Stimulated activated CD4-positive, alpha-beta T cell treated with anti-CD3 and anti-CD28 coated beads, Interleukin-4, amount 100 ng/mL, for 1 hour (primary cell): ENCODE measurements at places on chromosomes 3 and 15.

GRCh38 chr15:41258750-41259471, 27.8 kb downstream of the CHP1 start:
- no peak for DNase-seq

- DNase-seq = no peak
Measured at GRCh38 chr3:24520101-24520495, 25.4 kb upstream of the THRB start.

- no peak for DNase-seq
Measured at GRCh38 chr3:172515130-172515918, 7.9 kb downstream of the TNFSF10 start.

- DNase-seq = no peak
Measured at GRCh38 chr3:39414421-39414907, 7.9 kb downstream of the RPSA start.

DNA sequence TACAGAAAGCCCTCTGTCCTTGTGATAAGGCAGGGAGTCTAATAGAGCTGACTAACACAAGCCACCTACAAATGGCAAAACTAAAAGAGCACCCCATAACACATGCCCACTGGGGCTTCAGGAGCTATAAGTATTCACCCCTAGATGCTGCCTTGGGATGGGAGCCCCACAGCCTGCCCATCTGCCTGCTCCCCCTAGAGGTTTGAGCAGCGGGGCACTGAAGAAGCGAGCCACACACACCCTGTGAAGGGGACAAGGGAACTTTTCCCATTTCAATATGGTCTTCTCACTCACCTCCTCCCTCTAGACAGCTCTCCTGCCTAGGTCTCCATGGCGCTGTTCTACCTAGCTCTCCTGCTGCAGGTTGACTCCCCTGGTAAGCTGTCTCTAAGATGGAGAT, 261.0 kb downstream of the SHQ1 start:
- DNase-seq = no peak

DNA sequence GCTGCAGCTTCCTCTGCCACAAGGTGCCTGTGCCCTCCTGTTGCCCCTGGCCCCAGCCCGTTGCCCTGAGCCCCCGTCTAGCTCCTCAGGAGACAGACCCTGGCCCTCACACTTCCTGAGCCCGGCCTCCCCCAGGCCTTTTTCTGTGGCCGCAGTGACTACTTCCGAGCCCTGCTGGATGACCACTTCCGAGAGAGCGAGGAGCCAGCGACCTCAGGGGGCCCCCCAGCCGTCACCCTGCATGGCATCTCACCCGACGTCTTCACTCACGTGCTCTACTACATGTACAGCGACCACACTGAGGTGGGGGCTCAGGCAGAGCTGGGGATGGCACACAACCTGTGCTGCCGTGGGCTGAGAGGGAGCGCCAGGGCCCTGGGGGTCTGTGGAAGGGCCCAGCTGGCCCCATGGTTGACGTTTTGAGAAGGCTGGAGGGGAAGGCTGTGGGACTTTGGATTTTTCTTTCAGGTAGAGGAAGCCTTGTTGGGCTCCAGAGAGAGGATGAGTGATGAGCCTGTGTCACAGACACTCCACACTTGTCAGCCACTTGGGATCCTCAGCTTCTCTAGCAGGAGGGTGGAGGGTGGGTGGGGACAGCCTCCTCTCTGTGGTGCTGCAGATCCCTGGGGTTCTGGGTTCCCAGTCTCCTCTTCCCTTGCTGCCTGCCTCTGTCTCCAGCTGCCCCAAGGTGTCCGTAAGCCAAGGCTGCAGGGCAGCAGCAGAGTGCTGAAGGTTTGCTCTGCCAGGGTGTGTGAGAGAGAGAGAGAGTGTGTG, 5.0 kb downstream of the ABTB1 start:
- DNase-seq = no peak

- DNase-seq = no peak
Measured at GRCh38 chr15:64856429-64857145, 14.9 kb downstream of the PLEKHO2 start.

- DNase-seq = no peak
Measured at GRCh38 chr3:40720863-40721262, 196.1 kb downstream of the ZNF621 start.

GRCh38 chr15:81296186-81296585, 27.8 kb downstream of the STARD5 start:
- DNase-seq = no peak

DNA sequence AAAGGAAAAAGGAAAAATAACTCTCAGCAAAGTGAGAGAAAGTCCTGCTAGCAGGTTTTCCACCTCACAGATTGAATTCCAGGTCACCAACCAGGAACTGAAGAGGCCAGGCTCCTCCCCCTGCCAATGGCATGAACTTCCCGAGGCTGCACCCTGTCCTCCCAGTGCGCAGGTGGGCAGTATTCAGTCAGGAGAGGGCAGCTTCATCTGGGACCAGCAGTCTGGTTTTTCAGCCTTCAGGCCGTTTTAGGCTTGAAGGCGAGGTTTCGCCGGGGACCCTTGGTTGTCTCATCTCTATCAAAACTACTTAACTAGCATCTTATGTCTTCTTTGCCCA, 41.2 kb downstream of the TRAT1 start:
- DNase-seq = no peak

GRCh38 chr15:62306851-62307504, 141.9 kb upstream of the C2CD4B start:
- no peak for DNase-seq

- no peak for DNase-seq
Measured at GRCh38 chr3:99648101-99648500, 9.7 kb downstream of the COL8A1 start.

GRCh38 chr3:150345021-150345538, 63.0 kb upstream of the TSC22D2 start:
- no peak for DNase-seq

- DNase-seq = no peak
Measured at GRCh38 chr3:148773805-148774204, 53.8 kb upstream of the CPB1 start.

DNA sequence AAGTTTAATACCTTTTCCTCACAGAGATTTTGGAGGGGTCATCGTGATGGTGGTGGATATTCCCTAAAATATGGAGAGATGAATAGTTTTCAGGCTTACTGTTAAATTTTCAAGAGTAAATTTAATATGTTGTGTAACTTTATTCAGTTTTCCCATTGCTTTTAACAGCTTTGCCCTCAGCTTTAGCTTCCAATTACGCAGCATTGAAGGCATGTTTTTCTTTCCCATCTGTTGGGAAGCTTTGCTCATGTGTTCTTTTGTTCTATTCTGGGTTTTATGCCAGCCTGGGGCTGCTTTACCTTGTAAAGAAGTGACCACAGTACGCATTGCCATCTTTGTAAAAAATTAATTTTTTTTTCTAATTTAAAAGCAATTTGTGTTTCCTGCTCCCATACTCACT, 151.5 kb downstream of the B3GALNT1 start:
- no peak for DNase-seq

DNA sequence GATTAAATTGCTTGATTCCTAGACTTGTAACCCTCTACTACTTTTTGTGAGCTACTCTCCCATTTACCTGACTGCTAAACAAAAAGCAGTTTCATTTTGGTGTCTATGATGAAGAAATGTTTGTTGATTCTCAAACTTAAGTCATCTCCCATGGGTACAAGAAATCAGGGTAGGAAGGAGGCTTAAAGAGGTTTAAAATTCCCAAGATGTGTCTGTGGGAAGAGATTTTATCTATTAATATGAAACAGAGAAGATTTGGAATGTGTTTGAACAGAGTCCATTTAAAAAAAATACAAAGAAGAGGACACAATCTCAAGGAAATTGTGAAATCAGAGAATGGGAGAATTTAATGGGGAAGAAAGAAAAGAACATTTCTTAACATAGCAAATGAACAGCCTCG, 14.8 kb downstream of the P3H2 start:
- no peak for DNase-seq

GRCh38 chr3:134380249-134380648, 6.0 kb upstream of the AMOTL2 start:
- DNase-seq = no peak

DNA sequence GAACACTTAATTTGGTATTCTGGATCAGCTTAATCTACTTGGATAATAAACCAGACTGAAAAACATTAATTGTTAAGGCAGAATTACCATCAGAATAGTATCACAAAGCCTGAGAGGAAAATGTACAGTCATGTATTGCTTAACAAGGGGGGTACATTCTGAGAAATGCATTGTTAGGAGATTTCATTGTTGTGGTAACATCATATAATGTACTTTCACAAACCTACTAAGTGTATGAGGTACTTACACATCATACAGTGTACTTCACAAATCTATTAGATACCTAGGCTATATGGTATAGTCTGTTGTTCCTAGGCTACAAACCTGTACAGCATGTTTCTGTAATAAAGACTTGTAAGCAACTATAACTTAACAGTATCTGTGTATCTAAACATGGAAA, 68.2 kb downstream of the NBEAL2 start:
- DNase-seq = no peak

DNA sequence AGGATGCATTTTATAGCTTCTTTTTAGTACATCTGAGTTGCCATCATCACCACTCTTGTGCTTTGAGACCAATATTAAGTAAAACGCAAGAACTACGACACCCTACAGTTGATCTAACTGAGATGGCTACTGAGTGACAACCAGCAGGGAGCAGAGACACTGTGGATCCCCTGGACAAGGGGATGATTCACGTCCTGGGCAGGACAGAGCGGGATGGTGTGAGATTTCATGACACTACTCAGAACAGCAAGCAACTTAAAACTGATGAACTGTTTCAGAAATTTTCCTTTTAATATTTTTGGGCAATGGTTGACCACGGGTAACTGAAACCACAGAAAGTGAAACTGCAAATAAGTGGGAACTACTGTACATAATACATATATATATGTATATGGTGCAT, 299.2 kb downstream of the ADAMTS17 start:
- no peak for DNase-seq

- no peak for DNase-seq
Measured at GRCh38 chr3:13186435-13186815, 113.2 kb upstream of the IQSEC1 start.

DNA sequence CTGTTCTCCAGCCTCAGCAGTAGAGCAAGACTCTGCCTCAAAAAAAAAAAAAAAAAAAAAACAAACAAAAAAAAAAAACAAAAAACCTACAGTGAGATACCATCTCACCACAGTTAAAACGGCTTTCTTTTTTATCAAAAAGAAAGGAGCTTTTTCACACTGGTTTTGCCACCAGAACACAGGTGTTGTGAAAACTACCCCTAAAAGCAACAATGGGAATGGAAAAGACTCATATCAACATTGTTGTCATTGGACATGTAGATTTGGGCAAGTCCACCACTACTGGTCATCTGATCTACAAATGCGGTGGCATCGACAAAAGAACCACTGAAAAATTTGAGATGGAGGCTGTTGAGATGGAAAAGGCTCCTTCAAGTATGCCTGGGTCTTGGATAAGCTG, 24.8 kb upstream of the SLC25A38 start:
- no peak for DNase-seq

DNA sequence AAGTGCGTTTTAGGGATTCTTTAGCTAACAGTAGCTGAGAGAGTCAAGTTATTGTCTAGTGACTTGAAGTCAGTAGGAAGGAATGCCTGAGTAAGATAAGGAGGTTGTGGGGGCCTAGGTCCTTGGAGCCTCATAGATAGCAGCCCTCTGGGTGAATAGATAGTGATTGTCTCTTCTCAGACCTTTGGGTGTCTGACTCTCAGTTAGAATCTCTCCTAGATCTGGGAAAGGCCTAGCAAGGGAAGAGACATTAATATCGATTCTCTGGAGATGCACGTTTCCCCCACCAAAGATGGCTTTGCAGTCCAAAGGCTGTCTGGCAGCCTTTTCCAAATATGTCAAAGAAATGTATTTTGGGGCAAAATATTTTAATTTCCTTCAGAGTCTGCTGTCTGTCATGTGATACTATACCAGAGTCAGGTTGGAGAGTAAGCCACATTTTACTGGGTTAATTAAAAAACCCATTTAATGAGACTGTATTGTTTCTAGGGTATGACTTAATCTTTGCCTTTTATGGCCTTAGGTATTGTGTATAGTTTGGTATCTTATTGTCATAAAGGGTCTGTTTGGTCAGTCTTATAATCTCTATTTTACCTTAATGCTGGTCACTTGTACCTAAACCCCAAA, 92.2 kb downstream of the ST6GAL1 start:
- no peak for DNase-seq

DNA sequence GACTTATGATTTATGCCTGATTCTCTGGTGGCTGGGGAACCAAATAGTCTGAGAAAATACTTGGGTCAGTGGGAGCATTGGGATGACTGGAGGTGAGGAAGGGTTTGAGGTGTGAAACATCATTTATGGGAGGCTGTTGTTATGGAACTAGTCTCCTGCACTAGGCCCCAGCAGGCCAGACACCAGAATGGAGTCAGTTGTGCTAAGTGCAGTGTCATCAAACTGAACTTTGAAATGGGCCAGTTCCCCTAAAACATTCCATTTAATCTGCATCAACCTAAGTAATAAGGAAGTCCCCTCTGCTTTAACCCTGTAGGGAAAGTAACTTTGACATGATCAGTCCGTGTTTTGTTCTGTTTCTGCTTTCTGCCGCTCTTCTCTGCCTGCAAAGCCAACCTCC, 44.9 kb upstream of the KLHL25 start:
- DNase-seq = no peak
